ENCODE measurements at places on chromosomes 16 and 17.

- no peak for DNase-seq
Measured at GRCh38 chr17:78958641-78959127, 21.0 kb downstream of the LGALS3BP start.

GRCh38 chr16:1929105-1929504 is 10.9 kb upstream of the HS3ST6 start:
- DNase-seq: no peak

DNA sequence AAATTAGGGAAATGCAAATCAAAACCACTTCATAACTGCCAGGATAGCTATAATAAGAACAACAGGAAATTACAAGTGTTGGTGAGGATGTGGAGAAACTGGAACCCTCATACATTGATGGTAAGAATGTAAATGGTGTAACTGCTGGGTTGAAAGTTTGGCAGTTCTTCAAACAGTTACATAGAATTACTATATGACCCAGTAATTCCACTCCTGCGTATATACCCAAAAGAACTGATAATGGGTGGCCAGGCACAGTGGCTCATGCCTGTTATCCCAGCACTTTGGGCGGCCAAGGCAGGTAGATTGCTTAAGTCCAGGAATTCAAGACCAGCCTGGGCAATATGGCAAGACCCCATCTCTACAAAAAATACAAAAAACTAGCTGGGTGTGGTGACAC is 4.5 kb upstream of the CMTM4 start:
- DNase-seq: no peak

DNA sequence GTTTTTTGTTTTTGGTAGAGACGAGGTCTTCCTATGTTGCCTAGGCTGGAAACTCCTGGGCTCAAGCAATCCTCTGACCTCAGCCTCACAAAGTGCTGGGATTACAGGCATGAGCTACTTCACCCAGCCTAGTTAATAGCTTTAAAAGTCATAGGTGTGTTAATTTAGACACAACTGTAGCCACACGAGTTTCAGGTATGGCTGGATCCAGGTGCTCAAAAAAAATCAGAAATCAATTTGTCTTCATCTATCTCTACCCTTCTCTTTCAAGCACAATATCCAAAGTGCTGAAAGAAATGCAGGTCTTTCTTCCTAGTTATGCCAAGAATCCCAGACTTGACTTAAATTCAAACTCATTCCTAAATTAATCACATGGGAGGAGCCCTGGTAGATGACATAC is 23.9 kb upstream of the C16orf87 start:
- DNase-seq: no peak

- DNase-seq: no peak
Measured at GRCh38 chr17:83189044-83190003, 109.9 kb downstream of the METRNL start.

DNA sequence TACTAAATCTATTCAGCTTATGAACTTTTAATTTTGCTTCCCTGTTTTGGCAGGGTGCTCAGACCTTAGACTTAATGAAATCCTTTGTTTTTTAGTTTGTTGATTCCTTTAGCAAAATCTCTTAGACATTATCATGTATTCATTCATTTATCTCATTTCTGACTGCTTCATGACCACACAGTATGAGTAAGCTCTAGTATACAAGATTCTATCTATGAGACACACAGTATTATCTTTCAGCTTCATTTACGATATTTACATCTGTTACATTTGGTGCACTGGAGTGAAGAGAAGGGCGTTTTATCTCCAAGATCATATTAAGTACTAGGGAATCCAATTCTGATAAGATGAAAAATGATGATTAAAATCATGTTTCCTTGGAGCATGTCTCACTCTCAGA is 448.1 kb upstream of the CA10 start:
- DNase-seq: no peak

DNA sequence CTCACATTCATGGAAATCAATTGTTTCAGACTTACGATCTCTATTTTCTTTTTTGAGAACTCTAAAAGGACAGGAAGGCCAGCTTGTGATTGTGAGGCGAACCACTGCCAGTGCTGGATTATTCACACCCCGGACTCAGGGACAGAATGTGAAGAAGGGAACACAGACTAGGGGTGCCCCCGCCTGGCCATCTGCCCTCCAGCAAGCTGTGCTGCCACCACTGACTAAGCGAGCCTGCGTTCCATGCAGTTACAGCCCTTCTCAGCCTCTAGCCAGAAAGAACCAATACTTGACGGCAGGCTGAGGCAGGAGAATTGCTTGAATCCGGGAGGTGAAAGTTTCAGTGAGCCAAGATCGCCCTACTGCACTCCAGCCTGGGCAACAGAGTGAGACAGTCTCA is 2.8 kb downstream of the HAGH start:
- no peak for DNase-seq

GRCh38 chr16:6684076-6684673 is 648.5 kb upstream of the RBFOX1 start:
- DNase-seq: no peak

DNA sequence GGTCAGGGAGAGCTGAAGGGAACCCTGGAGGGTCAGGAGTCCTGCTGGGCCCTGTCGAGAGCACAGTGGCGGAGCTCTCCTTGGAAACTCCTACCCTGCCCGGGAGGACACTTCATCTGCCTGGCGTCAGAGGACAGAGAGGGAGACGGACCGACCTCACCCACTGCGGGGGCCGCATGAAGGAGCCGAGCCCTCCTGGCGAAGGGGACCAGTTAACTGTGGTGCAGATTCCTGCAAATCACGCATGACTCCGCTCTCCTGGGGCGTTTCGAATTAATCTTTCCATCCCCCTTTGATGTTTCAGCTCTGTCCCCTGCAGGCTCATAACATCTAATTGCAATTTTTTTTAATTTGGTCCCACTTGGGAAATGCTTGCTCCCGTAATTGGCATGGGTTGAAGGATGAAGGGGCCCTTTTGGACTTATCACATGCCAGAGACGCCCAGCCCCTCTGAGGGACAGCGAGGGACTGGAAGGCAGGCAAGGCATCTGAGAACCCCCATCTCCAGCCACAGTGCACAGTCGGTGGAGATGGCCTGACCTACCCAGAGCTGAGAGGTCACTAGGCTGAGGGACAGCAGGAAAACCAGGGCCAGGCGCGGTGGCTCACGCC is 26.5 kb downstream of the RPH3AL start:
- no peak for DNase-seq

- DNase-seq: no peak
Measured at GRCh38 chr16:22813948-22814710, at the start of gene HS3ST2. HS3ST2 (plus strand) TSS chr16:22814162; CDS start chr16:22814611, 449 bp downstream.

- no peak for DNase-seq
Measured at GRCh38 chr17:1054656-1055055, 57.7 kb downstream of the TIMM22 start.

DNA sequence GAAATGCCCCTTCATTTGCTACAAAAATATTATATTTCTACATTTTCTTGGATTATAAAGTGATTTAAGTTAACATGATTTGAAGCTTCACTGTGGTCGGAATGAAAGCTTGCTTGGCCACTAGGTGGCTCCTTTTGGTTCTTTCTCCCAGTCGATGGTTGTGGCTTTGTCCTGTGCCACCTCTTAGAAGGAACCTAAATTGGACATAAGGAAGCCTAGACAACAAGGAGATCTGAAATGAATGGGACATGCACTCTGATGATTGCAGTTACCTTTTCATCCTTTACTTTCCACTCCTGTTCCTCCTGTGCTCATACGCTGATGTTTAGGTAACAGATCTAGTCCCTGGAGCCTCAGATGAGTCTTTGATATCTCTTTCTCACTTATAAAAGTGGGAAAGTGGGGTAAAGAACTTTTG is 39.2 kb downstream of the FTO start:
- DNase-seq: peak; percentile 13

DNA sequence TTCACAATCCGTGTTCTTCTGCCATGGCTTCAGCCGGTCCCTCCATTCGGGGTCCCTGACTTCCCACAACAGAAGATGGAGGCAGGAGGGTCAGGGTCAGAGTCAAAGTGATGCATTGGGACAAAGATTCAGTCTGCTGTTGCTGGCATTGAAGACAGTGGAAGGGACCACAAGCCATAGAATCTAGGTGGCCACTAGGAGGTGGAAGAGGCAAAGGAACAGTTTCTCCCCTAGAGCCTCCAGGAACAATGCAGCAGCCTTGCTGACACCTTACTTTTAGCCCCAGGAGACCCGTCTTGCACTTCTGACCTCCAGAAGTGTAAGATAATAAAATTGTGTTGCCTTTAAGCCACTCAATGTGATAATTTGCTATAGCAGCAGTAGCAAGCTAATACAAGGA is 55.9 kb downstream of the MFSD11 start:
- DNase-seq: no peak

GRCh38 chr16:72739577-72739976 is 308.4 kb downstream of the ZFHX3 start:
- DNase-seq: no peak

GRCh38 chr16:29820730-29821642 is 724 bp downstream of the MVP start:
- peak; percentile 74 for DNase-seq

- DNase-seq: peak; percentile 64
Measured at GRCh38 chr17:45784741-45785479, 790 bp downstream of the CRHR1 start.

DNA sequence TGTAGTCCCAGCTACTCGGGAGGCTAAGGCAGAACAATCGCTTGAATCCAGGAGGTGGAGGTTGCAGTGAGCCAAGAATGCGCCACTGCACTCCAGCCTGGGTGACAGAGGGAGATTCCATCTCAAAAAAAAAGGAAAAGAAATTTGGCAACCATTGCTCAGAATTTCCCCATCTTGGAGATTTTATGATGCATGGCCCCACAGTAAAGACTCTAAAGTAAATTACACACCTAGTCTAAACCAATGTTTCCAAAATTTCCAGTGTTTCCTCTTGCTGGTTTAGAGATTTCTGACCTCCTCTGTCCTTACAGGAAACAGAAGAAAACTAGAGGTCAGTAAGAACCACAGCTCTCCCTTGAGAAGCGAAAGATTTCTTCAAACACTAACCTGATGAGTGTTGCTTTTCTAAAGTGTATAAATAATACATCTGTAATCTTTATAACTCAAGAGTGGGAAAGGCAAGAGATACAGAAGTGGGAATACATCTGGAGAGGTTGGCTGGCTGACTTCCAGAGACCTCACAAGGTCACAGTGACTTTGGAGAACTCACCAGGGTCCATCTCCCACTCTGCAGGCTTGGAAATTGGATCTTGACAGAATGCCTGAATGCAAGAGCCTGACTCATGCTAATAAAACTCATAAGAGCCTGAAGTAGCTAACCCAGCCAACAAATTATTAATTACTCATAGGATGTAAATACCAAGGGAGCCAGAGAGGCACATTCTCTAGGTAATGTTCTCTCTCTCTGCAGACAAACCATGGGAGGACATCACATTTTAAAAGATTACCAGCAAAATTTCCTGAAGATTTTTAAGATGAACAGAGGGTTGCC is 8.8 kb downstream of the ADAT1 start:
- DNase-seq: no peak

GRCh38 chr17:245020-245419 is 63.6 kb upstream of the DOC2B start:
- no peak for DNase-seq

GRCh38 chr17:17071531-17072360 is 29.5 kb downstream of the MPRIP start:
- DNase-seq: no peak

DNA sequence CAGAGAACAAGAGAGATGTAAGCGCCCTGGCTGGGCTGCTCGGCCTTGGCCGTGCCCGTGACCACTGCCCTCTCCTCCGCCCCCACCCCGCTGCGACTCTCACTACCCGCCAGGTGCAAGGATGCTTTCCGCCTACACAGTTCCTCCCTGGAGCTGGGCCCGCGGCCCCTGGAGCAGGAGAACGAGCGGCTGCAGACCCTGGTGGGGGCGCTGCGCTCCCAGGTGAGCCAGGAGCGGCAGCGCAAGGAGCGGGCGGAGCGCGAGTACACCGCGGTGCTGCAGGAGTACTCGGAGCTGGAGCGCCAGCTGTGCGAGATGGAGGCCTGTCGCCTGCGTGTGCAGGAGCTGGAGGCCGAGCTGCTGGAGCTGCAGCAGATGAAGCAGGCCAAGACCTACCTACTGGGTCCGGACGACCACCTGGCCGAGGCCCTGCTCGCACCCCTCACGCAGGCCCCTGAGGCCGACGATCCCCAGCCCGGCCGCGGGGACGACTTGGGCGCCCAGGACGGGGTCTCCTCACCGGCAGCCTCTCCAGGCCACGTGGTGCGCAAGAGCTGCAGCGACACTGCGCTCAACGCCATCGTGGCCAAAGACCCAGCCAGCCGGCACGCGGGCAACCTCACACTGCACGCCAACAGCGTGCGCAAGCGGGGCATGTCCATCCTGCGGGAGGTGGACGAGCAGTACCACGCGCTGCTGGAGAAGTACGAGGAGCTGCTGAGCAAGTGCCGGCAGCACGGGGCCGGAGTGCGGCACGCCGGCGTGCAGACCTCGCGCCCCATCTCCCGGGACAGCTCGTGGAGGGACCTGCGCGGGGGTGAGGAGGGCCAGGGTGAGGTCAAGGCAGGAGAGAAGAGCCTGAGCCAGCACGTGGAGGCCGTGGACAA is 9.2 kb upstream of the MRPL58 start:
- DNase-seq: no peak

GRCh38 chr17:13634021-13634420 is 32.3 kb upstream of the HS3ST3A1 start:
- no peak for DNase-seq

- DNase-seq: peak; percentile 10
Measured at GRCh38 chr16:69005641-69006355, 99.7 kb upstream of the HAS3 start.

DNA sequence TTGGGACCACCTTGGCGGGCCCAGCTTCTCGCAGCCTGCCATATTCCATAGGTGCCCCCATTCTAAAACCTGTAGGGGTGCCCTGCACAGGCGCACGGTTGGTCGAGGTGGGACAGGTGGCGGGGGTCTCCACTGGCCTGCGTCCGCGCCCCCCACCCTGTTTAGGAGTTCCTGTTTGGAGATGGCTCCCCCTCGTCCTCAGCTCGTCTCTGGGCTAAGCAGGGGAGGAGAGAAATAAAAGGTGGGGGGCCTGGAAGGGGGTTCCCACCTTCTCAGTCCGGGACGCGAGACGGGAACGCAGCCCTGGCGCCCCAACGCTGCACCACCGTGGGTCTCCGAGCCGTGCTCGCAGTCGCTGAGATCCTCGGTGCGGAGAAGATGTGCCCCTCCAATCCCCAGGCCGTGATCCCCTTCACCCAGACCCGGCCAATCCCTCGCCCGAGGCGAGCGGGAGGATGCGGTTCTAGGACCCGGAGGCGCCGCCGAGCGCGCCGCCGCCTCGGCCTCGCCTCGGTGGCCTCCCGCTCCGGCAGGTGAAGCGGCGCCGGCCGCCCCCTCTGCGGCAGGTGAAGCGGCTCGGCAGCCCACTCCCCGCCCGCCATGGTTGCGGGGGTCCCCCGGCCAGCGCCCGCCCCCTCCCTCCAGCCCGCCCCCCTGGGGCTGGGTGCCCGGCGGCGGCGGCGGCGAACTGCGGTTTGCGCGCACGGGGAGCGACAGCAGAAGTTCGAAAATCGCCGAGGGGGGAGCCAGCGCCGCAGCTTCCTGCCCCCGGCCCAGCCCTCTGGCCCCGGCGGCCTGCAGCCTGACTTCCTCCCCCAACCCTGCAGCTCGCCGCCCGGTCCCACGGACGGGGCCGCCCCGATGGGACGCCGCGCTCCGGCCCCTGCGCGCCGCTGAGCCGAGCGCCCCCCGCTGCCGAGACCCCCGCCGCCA is at the start of gene FMNL1:
TSS of gene FMNL1 (plus strand) at position 805 of the 933 bp plus-strand sequence. CDS start 240 bp downstream, outside the sequence.
- DNase-seq: peak; percentile 86
